ENCODE measurements at places on chromosomes 4 and X. TPM values are rescaled to one million over a fixed set of nuclear protein-coding genes. Genes with fewer than 3 reads are reported as not detected.

KLHL13 gene
- total RNA-seq = 15.5 TPM

DNA sequence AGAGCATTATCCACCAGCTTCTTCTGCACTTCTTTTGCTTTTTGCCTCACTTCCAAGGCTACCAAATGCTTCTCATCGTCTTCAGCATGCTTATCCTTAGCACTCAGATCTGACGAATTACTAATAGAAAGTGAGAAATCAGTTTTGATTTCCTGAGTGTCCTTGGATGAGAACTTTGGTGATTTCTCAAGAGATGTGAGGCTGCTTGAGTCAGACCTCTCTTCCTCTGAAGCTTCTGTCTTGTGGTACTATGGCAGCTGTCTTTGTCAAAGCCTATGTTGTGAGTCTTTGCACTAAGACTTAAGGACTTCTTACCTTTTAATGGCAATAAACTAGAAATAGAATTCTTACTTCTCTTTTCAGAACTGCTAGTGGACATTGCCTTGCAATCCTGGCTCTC, 169.9 kb downstream of the CPE start:
- DNase-seq = no peak

DNA sequence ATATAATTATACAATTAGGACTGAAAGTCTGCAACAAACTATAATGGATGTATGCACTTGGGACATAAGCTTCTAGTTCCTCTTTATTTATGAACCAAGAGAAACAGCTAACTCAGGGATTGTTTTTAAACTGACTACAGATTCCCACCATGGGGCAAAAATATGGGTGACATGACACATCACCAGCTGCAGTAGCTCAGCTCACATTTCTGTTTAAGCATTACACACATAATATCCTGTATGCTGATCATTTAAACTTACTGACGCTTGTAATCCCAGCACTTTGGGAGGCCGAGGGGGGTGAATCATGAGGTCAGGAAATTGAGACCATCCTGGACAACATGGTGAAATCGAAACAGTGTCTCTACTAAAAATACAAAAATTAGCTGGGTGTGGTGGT, 11.5 kb downstream of the FGB start:
- DNase-seq = no peak

GRCh38 chrX:32591589-32591988, 619.8 kb downstream of the DMD start:
- no peak for DNase-seq

- DNase-seq = no peak
These were observed 1115.4 kb downstream of the STPG2 start for GRCh38 chr4:97027728-97028410.

DNA sequence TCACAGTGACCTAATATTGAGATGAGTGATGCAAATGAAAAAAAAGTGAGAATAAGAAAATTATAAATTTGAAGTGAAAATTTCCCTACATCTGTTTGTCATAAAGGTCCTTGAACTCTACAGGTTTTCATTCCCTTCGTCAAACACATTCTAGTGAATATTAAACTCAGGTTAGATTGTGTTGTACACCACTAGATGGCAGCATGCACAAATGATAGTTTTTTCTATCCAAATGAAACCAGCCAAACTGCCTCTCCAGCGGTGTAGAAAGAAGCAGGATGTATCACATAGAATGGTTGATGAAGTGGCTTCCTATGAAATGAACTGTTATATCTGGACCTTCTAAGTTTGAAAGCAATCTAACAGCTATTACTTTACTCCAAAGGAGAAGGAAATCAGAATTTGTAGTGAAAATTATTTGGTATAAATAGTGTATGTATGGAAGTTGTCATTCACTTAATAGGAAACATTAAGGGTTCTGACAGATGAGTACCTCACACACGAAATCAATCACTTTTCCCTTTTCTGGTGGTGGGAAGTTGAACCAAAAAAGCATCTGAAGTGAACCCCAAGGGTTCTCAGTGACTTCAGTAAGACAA, 382.7 kb downstream of the UNC5C start:
- DNase-seq = peak; percentile 27

SHOX gene
- not detected for total RNA-seq

TMPRSS11D gene
- total RNA-seq = not detected

GRCh38 chr4:26807330-26807729, 53.3 kb upstream of the STIM2 start:
- DNase-seq = no peak

DNA sequence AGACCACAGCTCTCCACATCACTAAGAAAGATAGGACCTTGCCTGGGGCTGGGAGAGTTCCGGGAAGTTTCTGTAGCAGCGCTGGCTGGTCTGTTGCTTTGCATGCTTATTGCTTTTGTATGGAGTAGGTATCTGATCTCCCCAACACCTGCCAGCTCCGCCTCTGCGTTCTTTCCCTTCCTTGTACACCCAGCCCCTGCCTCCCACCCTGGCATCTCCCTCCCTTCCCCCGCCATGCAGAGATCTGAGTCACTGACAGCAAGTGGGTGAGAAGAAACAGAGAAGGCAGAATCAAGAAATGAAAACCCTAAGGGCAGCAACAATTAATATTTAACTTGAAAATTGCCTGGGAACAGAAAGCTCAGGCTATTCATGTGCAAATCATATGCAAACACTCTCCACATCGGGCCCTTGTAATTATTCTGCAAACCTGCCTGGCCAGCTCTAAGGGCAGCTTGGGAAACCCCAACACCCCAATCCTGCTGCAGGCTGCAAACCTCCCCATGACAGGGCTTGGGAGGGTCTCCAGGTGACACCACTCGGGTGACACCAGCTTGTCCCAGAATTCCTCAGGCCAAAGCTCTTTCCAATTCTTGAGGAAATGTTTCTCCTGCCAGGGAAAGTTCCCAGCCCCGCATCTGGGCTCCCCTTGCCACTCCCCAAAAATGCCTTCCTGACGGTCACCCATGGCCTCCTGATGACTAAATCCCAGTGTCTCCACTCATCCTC, 257.2 kb downstream of the FBXW7 start:
- no peak for DNase-seq

DNA sequence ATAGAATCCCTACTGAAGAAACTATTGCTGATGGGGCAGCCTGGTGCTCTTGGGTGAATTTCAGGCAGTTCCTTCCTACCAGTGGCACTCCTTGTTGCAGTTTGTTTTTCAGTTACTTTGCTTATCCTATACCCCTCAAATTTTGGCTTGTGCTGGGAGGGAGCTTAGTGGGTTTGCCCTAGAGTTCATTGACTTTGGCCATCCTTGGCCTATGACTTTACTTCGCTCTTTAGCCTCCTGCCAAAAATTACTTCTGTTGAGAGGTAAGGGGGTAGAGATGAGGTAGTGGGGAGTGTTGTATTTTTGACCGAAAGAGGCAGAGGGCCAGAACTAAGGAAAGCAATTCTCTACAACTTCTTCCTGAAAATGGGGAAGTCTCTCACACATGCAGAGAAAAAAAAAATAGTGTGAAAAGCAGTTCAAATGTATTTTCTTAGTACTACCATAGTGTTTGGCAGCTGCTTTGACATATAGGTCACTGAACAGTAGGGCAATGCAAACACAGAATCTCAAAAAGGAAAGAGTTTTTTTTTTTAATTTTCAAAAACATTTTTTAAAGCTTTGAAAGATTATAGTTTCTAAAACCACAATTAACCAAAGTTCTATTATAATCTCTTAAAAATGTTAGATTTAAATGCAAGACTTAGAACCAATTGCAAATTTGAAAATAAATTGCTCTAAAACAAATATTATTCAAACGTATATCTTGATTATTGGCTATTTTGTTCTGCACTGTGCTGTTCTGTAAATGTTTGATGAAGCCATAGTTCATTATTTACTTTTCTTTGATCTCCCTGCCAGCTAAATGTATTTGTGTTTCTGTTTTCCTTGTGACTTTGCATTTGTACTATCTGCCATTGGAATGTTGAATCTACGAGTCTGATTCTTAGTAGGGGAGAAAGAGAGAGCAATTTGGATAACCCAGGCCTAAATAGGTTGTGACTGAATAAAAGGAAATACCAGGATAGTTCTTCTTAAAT, 73.6 kb downstream of the DCK start:
- DNase-seq = no peak

DNA sequence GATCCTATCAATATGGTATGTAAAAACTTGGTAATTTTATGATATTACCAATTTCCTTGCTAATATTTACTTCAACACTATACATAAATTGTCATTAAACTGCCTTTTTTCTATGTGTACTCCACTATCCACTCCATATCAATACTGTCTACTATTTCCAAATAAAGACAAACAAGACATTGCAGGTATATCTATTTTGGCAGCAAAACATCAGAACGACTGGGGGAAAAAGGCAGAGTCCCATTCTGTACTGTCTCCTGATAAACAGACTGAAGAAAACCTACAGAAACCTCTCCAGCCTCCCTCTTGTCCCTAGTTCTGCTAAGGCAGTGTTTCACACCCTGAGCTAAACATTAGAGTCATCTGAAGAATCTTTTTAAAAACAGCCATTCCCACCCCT, 96.6 kb downstream of the ATRX start:
- no peak for DNase-seq

DNA sequence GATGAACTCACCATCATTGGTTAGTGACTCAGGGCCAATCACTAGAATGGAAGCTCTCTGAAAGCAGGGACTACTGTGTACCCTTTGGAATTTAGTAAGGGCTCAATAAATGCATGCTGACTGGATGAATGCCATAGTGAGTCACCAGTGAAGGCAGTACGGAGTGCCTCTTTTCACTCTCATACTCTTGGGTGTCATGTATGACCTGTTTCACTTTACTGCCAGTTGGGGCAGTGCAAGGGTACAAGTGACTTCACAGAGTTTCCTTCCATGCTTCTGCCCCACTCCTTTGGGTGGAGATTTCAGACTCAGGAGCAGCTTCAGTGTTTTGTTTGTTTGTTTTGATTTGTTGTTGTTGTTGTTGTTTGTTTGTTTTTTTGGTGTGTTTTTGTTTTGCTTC, 57.7 kb downstream of the SOX3 start:
- DNase-seq = no peak

Data from pulmonary artery endothelial cell (primary cell).